ENCODE measurements at places on chromosomes 11 and 22.
A peak's percentile ranks its signal among the peaks of the same experiment; 100 is the strongest.

DNA sequence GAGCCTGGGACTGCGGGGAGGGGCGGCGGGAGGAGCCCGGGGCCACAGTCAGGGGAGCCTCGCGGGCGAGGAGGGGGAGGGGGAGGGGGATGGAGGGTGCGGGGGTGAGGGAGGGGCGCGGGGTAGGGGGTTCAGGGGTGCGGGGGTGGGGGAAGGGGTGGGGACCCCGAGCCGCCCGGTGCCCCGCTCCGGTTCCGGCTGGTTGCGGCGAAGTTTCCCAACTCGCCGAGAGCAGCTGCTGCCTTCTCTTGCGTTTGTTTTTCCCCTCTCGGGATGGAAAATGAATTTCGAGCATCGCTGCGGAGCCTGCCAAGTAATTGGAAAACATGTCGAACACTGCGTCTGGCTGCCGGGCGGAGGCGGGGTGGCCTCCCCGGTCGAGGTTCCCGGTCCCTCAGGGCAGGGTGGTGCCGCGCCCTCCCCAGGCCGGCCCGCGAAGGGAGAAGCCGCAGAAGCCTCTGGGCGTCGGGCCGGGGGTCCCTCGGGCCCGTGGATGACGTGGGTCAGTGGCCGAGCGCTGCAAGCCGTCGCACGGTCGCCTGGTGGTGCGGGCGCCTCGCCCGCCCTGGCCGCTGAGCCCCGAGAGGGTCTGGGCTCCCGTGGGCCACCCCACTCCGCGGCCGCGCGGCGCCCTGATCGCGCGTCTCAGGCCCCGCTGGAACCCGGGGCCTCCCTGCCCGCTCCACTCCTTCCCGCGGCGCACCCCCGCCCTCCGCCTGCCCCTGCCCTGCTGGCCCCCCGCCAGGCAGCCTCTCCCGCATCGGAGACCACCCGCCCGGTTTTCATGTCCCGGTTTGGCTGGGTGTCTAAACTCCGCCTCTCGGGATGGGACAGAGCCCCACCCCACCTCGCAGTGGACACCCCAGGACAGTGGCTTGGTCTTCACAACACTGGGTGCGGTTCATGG is 12.1 kb downstream of the SPATA19 start:
- peak; percentile 24 for DNase-seq

GRCh38 chr22:50537765-50538164 is 7.9 kb upstream of the KLHDC7B start:
- no peak for DNase-seq

DNA sequence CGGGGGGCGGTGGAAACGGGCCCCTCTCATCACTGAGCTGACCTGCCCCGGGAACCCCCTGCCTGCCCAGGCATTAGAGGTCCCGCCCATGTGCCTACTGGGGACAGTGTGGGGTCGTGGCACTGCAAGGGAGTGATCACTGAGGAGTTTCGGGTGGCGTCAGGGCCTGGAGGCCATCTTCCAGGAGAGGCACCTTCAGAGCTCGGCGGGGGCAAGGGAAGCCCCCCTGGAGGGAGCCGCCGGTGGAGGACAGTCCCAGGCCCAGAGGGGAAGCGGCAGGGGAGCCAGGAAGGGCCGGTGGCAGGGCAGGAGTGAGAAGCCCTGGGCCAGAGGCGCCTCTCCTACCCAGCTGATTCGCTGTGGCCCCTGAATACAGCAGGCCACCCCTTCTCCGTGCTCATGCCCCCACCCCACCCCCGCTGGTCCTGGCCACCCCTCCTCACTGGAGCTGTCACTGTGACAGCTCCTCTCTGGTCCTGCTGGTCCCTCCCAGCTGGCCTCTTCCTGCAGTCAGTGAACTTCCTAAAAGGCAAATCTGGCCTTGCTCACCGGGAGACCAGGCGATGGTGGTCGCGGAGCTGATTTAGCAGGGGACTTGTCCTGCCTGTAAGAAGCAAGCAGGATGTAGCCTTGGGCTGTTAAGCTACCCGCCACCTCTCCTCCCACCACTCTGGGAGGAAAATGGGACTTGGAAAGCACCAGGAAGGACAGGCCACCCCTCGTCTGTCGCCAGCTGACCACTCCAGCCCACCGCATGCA is 2.0 kb upstream of the MAPK11 start:
- no peak for DNase-seq

GRCh38 chr22:32832174-32832573 is 30.7 kb downstream of the TIMP3 start:
- DNase-seq, result no peak

DNA sequence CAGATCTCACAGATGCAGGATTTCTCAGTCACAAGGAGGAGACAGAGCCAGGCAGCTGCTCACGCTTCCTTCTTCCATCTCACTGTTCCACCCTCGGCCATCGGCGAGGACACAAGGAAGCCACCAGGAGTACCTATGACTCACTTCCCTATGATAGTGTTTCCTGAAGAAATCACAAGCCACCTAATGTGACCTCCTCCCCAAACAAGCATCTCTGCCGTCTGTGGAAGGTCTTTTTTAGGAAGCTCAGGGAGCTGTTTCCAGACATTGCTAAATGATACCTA is 672.7 kb downstream of the TBC1D22A start:
- DNase-seq, result no peak

DNA sequence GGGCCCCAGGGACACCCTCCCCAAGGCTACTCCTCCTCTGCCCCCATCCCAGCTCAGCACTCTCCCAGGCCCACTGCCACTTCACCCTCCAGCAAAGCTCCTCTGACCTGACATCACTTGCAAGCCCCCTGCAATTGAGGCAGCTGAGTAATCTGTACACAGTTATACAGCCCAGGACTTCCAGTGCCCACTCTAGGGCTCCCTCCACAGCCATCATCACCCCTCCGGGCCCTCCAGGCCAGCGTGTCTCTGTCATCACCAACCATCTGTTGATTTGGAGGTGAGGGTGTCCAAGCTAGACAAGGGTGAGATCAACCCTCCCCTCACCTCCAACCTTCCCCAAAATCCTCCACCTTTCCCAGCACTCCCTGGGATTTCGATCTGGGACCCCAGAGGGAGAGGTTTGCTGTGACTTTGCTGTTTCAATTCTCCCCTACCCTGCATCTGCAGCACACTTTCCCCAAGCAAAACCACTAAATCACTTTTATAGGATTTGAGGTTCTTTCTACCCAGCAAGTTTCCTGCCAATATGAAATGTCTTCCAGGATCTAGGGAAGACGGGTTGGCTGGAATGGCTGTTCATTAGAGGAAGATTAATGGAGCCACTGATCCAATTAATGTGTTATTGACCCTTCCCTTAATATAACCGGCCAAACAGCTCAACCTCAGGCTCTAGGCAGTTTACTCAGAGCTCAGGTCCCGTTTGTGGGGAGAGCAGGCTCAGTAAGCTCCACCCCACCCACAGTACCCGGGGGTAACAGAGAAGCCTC is 92.9 kb downstream of the CHST1 start:
- DNase-seq, result no peak

- no peak for DNase-seq
Observed at GRCh38 chr22:46661221-46661851, 41.1 kb downstream of the GRAMD4 start.

- DNase-seq, result no peak
Observed at GRCh38 chr11:34268906-34269430, 88.8 kb downstream of the ABTB2 start.

- no peak for DNase-seq
Observed at GRCh38 chr22:42167066-42167465, 36.5 kb upstream of the CYP2D6 start.

DNA sequence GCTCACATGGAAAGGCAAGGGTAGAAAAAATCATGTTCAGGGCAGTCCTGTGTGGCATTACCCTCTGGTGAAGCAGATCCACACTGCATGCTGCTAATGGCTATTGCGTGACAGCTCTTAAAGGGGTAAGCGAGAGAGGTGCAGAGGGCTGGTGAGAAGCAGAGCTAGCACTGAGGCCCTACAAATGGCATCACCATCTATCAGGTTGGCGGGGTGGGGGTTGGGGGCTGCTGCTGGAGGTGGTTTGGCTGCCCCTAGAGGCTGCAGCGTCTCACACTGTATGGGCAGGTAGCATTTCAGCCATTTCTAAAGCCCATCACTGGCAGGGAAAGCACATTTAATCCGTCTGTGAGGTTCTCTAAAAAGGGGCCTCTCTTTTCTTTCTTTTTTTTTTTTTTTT is 16.9 kb upstream of the TMA7B start:
- peak; percentile 35 for DNase-seq

DNA sequence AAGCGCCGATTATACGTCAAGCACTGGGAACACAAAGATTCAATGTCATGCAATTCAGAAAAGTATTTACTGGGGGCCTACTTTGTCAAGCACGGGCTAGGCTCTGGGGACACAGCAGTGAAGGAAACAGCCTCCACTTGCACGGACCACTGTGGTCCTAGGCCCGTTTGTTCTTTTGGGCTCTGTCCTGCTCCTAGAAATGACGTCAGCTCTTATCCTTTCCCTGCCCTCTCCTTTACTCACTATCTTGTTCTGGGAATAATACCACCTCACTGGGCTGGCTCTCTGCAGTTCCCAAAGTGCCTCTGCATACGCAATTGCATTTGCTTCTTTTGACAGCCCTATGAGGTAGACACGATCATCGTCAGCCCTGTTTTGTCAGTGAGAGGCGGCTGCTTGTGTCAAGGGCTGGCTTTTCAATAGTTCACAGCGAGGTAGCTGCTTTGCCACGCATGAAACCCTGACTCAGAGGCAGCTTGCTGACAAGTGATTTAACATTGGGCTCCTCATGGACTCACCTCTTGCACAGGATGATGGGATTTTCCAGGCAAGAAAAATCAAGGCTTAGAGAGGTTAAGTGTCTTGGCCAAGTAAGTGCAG is 22.9 kb upstream of the IGSF22 start:
- DNase-seq, result no peak

DNA sequence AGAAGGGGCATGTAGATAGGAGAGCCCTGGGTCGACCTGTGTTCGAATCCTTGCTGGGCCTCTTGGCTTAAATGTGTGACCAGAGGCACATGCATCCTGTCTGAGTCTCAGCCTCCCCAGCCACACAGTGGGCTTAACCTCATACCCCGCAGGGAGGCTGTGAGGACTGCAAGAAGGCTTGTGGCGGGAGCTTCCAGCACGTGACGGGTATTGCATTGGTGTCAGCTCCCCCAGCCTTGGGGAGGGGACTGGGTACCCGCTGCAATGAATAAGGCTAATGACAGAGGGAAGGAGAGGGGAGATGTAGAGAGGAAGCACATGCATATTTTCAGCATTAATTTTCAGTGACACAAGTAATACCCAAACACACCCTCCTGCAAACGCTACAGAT is 8.1 kb downstream of the RASD2 start:
- DNase-seq, result no peak

- no peak for DNase-seq
Observed at GRCh38 chr11:73652046-73652730, 5.8 kb downstream of the PLEKHB1 start.

GRCh38 chr22:43467216-43467940 is 55.6 kb downstream of the MPPED1 start:
- DNase-seq, result no peak

DNA sequence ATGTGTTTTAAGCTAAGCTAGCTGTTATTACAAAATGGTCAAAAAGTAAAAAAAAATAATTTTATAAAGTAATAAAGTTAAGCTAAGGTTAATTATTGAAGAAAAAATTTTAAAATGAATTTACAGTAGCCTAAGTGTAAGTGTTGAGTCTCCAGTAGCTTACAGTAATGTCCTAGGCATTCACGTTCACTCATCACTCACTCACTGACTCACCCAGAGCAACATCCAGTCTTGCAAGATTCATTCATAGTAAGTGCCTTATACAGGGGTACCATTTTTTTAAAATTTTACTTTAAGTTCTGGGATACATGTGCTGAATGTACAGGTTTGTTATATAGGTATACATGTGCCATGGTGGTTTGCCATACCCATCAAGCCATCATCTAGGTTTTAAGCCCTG is 11.6 kb upstream of the OOSP4B start:
- no peak for DNase-seq

DNA sequence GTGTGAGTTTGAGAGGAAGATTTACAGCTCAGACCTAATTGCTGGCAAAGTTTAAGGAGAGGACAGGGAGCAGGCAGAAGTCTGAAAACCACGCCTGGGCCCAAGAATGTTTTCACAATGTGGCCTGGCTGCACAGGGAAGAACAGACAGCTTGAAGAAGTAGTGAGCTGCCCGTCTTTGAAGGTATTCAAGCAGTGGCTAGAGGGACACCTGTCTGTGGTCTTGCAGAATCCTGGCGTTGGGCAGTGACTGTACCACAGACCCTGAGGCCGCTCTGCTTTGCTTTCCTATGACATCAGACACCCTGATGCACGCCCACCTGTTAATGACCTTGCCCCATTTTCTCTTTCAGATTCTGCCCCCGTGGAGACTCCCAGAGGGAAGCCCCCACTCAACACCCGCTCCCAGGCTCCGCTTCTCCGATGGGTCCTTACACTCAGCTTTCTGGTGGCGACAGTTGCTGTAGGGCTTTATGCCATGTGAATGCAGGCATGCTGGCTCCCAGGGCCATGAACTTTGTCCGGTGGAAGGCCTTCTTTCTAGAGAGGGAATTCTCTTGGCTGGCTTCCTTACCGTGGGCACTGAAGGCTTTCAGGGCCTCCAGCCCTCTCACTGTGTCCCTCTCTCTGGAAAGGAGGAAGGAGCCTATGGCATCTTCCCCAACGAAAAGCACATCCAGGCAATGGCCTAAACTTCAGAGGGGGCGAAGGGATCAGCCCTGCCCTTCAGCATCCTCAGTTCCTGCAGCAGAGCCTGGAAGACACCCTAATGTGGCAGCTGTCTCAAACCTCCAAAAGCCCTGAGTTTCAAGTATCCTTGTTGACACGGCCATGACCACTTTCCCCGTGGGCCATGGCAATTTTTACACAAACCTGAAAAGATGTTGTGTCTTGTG is 6.6 kb upstream of the MCM5 start:
- DNase-seq, result no peak

GRCh38 chr11:10941871-10942270 is 84.0 kb upstream of the ZBED5 start:
- no peak for DNase-seq

DNA sequence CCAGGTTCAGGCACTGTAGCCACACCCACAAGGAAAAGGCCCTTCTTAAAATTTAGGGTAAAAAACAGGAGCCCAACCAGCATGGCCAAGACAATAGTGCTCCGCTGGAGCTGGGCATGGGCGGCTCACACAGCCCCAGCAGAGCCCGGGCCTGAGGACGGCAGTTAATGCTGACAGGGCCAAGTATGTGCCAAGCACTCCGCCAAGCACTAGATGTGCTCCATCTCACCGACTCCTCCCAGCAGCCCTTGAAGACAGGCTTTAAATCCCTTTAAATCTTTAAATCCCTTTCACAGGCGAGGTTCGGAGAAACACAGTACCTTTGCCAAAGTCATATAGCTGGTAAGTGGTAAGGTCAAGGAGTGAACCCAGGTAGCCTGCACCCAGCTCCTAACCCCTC is 4.8 kb downstream of the ARFGAP2 start:
- no peak for DNase-seq

- DNase-seq, result peak; percentile 49
Observed at GRCh38 chr11:67006029-67006884, 16.7 kb upstream of the SYT12 start.

Data from erythroblast (primary cell).